ENCODE measurements at places on chromosomes 6 and 20.

DNA sequence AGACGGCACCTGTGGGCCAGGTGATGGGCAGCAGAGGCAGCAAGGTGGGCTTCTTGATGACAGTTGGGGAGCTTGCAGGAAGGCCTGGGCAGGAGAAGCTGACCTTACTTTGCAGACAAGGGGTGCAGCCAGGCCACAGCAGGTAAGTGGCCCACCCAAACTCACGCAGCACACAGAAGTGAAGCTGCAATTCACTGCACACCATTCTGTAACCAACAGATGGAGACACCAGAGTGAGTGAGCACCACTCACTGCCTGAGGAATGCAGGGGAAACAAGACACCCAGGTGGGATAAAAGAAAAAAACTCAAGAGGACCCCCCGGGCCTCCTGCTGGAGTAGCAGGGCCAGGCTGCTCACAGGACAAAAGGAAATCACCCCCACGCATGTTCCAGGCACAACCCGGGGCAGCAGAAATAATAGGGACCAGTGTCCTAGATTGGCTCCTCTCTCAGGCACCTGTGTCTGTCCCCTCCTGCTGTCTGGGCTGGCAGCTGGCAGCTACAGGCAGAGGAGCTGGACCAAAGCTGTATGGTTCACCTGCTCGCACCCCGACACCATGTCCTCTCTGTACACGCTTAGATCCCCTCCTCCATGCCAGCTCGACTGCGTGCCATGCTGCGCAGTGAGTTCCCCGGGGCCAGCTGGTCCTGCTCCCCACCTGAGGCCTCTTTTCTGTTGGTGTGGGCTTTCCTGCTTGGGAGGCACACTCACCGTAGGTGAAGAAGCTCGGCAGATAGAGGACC lies 4.9 kb downstream of the MTCH1 start:
- DNase-seq = no peak

- no peak for DNase-seq
Measured at GRCh38 chr6:20599302-20600051, 65.2 kb downstream of the CDKAL1 start.

- DNase-seq = no peak
Measured at GRCh38 chr20:39453890-39454289, 491.7 kb downstream of the DHX35 start.

DNA sequence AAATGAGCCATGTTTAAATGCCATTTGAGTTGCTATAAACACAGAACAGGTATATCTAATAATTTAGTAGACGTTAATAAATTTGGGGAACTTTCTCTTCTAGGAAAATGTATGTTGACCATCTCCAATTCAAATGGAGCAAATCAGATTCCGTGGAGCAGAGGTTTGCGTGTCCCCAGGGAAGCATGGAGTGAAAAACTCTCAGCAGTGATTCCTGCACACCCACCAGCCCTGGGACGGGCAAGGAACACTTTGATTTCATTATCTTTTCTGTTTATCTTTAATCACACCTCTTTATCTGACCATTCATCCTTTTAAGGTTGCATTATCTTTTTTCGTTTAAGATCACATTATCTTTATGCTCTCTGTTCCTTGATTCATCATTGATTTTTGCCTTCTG lies 95.0 kb downstream of the RNASET2 start:
- no peak for DNase-seq

GRCh38 chr6:100469101-100469859 lies 4.6 kb upstream of the SIM1 start:
- DNase-seq = no peak

- DNase-seq = no peak
Measured at GRCh38 chr6:30264743-30265142, 51.5 kb upstream of the TRIM26 start.

DNA sequence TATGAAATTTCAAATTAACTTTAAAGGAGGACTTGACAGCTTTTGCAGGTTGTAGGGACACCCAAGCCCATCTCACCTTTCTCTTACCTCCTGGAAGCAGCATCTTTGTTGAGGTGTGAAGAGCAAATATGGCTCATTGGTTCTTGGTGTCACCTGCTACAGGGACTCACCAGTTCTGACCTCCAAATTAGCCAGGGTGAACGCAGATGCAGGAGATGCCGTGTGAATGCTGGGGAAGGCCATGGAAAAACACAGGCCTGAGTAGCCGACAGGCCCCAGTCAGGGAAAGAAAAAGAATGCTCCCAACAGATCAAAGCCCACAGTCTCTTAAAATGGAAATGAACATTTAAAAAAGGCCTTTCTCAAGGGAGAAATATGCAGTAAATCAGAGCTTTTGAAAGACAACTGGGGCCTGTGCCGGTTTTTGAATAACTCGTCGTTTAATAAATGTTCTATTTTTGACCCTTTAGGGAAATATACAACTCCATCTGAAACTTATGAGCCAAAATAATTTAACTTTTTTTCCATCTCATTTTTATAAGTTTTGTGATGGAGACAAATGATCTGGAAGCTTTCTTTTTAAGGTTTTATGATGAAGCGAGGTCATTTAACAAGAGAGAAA lies 167.5 kb downstream of the CD83 start:
- no peak for DNase-seq

- DNase-seq = no peak
Measured at GRCh38 chr6:33597551-33598322, 17.7 kb upstream of the BAK1 start.

GRCh38 chr6:93779086-93779841 lies 359.9 kb upstream of the EPHA7 start:
- DNase-seq = no peak

DNA sequence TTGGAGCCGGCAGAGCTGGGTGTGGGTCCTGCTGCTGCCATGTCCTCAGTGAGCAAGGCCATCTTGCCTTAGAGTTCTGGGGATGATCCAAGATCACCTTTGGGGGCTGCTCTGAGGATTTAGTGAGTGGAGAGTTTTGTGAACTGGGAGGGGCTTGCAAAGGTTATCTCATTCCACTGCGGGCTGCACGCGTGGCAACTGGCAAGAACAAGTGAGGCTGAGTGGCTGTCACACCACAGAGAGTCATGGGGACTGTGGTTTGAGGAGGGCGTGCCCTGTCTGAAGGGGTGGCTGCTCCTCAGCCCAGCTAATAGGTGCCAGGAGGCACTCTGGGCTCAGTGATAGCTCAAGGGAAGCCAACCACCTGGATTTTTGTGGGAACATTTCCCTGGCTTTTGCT lies 37.6 kb downstream of the TTLL9 start:
- DNase-seq = no peak

DNA sequence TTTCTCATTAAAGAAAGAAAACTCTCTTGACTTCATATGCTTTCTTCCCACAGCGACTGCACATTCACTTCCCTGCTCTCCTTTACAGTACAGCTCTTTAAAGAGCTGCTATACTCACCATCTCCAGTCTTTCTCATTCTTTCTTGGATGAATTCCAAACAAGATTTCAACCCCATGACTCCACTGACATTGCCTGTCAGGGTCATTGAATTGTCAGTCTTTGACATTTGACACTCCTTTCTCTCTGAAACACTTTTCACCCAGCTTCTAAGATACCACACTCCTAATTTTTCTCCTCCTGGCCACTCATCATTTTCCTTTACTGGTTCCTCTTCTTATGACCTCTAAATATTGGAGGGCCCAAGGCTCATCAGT lies 811 bp upstream of the ARMH2 start:
- no peak for DNase-seq

- DNase-seq = no peak
Measured at GRCh38 chr20:33791959-33792597, 19.1 kb upstream of the CHMP4B start.

- no peak for DNase-seq
Measured at GRCh38 chr20:38109591-38110524, 55.2 kb downstream of the TGM2 start.

DNA sequence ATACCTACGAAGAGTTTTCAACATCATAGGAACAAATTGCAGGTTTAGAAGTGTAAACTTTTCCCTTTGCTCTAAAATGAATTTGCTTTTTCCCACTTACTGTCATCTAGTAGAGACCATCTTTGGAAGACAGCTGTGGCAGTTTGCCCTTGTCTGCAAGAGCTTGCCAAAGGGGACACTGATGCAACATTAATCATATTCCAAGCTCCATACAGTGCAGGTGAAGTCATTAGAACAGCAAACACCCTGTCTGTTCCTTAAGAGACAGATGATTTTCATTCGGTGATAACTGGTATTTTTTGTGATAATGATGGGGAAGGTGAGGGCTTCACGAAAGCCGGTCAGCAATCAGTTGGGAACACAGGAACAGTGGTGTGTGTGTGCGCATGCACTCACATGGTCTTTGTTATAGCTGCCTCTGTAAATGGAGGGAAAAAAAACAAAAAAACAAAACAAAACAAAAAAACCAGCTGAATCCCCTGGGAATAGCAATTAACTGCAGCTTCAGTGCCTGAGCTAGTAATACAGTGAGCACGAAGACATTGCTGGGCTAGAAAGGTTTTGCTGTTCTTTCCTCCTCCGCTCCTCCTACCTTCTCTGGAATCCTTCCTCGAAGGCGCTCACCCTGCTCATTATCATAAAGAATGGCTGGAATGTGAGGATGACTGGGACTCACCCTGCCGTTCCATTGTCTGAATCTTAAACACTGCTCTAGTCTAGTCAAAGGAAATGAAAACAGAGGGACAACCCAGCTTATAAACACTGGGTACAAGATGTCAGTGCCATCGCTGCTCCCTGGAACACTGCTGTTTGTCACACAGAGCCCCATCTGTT lies 35.2 kb upstream of the KIF13A start:
- no peak for DNase-seq

- DNase-seq = no peak
Measured at GRCh38 chr6:157556671-157557430, 175.9 kb downstream of the ZDHHC14 start.

- DNase-seq = no peak
Measured at GRCh38 chr6:167013067-167013466, 13.9 kb downstream of the CEP43 start.

DNA sequence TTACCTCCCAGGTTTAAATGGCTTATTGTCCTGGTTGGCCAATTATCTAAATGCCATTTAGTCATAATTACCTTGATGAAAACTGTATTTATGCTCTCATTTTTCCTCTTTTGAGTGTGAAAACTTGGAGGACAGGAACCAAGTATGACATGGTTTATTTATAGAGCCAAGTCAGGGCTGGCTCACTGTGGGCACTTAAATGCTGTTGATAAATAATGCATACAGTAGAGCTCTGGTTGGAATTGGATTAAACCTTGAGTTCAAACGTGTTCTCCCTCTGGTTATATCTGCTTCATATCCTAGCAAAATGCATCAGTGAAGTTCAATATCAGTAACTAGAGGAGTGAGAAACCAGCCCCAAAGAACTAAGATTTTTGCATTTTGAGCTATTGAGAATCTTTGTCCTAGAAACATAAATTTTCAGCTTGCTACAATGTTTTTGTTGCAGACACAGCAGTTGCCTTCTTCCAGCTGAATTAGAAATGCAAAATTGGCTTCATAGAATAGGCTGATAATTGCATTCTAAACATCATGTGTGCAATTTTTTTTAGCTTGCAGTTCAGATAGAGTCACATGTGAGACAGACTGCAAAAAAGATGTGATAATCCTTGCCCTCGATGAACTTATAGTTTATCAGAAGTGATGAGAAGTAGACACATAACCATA lies 255.8 kb downstream of the BTBD3 start:
- peak; percentile 53 for DNase-seq

DNA sequence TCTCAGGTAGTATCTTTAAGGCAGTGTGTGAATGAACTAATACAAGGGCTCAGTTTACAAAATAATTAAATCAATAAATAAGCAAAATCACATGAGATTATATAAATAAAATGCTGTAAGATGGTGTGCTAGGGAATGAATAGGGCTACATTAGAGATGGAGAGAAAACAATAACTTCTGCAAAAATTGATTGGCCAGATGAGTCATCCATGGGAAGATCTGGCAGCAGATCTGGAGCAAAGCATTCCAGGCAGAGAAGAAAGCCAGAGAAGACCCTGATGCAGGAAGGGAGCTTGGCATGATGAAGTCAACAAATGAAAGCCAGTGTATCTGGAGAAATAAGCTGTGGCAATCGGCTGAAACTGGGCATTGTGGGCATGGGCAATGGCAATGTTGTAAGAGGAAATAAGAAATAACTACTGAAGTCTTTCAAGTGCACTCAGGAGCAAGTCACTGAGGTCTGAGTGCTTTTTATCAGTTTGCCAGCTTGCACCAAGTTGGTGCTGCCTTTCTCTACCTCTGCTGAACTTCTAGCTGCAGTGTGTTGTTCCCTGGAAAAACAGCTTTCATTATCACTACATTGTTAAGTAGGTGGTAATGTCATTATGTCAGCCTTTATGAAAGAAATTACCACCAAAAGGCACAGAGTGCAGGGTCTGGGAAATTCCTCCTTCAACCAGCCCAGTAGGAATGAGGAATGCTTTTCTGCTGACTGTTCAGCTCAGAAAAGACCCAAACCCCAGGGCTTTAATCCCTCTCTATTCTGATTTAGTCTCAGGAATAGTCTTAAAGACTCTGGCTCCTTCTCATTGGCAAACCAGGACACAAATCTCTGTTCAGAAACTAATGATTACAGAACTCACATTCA lies 231.6 kb downstream of the HTR1B start:
- DNase-seq = no peak

- DNase-seq = no peak
Measured at GRCh38 chr20:40156600-40157317, 532.3 kb downstream of the MAFB start.
